ENCODE measurements at places on chromosomes 16 and 17.

DNA sequence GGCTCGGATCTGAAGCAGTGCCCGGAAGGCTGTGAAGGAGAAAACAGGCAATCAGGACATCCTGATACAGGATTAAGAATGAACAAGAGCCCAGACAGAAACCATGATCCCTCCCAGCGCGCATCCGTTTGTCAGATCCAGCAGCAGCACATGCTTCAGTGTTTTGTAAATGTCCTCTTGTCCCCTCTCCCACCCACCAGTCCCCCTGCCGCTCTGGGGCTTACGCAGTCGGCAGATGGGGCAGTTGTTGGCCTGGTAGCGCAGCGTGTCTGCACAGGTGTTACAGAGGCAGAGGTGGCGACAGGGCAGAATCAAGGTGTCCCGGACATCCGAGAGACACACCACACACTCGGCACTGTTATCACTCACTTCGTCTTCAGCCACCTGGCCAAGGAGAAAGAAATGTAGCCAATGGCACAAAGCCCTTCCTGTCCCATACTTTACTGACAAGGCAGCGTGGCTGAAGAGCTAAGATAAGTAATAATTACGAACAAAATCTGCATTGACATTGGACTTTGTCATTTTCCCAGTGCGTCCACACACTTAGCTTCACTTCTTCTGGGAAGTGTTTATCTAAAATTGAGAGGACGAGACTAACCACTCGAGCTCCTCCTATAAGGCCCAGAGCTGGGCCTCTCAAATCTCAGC, 20.7 kb upstream of the FOXJ1 start:
- DNase-seq: peak; percentile 78

DNA sequence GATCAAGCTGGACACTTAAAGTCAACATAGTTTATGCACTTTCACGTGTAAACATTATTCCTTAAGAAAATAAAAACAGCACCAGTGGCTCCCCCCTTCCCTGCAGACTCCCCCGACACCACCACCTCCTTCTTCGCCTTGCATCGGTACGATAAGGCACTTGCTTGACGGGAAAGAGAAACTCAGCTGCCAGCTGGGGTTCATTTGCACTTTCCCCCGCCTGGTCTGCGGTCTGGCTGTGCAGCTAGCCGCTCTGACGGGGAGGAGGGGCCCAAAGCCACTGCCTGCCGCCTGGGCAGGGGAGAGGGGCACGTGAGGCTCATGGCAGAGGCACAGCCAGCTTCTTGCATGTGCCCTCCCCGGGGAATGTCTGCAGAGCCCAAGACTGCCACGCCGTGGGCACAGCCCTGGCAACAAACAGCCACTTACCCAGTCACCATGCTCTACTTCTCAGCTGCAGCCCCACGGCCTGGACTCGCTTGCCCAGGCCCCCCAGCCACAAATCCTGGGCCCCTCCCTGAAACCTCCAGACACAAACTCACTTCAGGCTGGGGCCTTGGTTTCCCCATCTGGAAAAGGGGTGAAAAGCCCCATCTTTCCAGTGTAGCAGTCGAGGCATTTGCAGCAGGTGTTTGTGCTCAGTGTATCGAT, 16.5 kb upstream of the PRM1 start:
- DNase-seq: peak; percentile 92

- DNase-seq: no peak
Observed at GRCh38 chr17:266219-266618, 84.8 kb upstream of the DOC2B start.

- no peak for DNase-seq
Observed at GRCh38 chr17:15883617-15884111, 61.3 kb upstream of the ADORA2B start.

DNA sequence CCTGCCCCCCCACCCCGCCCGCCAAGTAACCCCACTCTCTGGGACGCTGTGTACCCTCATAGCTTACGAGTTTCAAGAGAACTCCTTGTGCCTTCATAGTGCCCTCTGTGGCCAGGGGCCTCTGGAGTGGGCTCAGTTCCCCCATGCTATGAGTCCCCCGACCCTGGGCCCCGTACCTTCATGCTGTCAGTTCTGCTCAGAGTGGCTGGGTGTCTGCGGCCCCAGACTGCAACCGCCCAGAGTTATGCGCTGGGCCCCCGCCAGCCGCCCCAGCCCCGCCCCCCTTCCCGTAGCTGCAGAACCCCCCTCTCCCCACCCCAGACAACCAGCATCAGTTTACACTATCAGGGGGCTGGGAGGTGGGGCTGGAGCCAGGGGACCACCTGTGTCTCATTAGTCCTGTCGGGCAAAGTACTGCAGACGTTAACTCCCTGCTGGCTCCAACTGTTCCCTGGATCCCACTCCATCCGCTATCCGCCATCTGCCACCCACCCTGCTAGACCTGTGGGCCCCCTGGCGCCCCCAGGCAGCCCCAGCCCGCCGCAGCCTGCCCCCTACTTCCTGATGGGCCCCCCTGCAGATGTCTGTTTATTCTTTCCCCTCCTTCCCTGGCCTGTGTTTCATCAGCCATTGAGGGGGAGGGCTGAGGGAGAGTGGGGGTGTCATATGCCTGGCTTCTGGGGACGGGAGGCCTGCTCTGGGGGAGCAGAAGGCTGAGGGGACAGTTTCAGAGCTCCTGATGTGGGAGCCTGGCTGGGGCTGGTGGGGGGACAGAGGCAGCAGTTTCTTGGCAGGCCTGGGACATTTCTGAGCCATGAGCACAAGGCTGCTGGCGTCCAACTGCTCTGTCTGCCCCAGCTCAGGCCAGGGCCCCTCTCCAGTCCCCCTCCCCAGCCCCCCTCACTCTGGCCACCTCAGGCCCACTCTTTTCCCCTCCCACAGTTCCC, at the start of gene MFAP4:
Gene MFAP4 (minus strand): TSS at position 217 of the 947 bp plus-strand sequence. CDS start 35 bp downstream, at position 182.
- no peak for DNase-seq

GRCh38 chr16:59274141-59274540, 540.0 kb upstream of the GOT2 start:
- no peak for DNase-seq

DNA sequence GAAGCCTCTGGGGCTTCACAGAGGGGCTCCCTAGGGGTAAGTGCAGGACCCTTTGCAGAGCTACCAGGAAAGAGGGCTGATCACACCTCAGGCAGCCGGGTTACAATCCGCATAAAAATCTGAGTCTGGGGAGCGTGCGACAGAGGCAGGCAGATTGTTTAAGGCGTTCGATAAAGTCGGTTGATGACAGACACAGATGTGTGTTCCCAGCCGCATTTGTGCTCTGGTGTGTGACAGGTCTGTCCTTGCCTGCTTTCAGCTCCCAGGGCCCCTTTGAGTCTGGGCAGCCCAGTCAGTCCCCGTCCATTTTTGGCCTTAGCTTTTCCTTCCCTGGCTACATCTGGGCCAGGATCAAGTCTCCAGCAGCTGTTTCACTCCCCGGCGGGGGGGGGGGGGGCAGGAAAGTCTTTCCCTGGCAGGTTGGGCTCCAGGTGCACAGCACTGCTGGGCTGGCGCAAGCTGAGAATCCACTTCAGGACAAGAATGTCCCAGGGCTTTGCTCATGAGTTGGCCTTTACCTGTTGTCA, 1.3 kb upstream of the ZACN start:
- DNase-seq: no peak

- no peak for DNase-seq
Observed at GRCh38 chr17:34692920-34693319, 113.5 kb downstream of the TMEM132E start.

DNA sequence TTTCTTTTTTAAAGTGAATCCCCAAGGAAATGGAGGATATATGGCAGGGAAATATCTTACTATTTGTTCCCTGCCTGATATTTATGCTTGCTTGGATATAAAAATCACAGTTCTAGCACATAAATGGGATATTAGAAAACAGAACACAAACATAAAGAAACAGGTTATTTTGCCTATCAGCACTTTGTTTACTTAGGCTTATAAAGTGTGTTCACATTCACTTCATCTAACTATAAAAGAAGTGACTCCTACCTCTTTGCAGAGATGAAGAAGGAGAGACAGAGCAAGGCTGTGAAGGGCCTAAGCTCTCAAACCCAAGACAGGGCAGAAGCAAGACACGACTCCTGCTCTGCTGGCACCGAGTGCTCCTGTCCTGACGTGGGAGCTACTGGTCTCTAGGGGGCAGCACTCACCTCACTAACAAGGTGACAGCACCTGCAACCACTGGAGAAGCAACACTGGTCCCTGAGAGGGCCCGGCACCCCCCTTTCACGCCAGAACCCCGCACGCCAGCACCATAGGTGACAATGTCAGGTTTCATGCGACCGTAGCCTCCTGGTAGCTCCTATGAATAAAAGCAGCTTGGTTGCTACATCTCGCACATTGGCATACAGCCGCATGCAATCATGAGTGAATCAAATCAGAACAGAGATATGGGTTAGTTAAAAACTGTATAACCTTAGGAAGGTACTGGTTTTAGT, 32.0 kb downstream of the MBTPS1 start:
- DNase-seq: peak; percentile 76

GRCh38 chr16:86037999-86038925, 139.3 kb downstream of the IRF8 start:
- DNase-seq: no peak

- DNase-seq: no peak
Observed at GRCh38 chr16:9528511-9529079, 437.2 kb downstream of the HAPSTR1 start.

GRCh38 chr16:1458977-1459341, 14.6 kb upstream of the CCDC154 start:
- DNase-seq: no peak

- DNase-seq: peak; percentile 6
Observed at GRCh38 chr17:40931311-40931710, 6.1 kb downstream of the KRT23 start.

Data from hematopoietic multipotent progenitor cell treated with erythropoietin and hydrocortisone succinate and interleukin-3 and kit ligand, for 8 days (in vitro differentiated cells).